Activated CD4-positive, alpha-beta T cell treated with anti-CD3 and anti-CD28 coated beads, Interleukin-2, amount 10 ng/mL, durations not matched to agents 24 days and 14 days (primary cell): ENCODE measurements at places on chromosomes 16 and 17. TPM values are rescaled to one million over a fixed set of nuclear protein-coding genes. Genes with fewer than 3 reads are reported as not detected.
A peak's percentile ranks its signal among the peaks of the same experiment; 100 is the strongest.

DNA sequence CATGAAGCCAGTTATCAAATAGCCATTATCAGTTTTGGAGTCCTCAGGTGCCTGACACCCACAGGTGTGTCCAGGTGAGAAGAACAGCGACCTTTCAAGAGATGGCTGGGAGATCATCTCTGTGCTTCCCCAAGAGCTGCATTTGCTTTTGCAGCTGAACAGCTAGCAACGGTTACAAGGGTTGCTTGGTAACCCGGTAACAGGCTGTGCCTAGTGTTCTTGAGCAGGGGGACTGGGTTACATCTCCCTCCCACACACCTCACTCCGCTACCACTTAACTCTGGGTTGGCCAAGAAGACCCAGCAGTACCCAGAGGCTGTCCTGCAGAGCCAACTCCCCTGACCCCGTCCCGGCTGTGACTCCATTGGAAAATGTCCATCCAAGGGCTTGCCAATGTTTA, 147.0 kb downstream of the SLC39A11 start:
- DNase-seq = no peak
- H3K4me3 ChIP-seq = no peak overlapping the region
- no peaks in the 10 kb centered on the region for H3K27me3 ChIP-seq
- H3K36me3 ChIP-seq = no peaks in the 10 kb centered on the region
- no peaks in the 10 kb centered on the region for H3K4me1 ChIP-seq

DNA sequence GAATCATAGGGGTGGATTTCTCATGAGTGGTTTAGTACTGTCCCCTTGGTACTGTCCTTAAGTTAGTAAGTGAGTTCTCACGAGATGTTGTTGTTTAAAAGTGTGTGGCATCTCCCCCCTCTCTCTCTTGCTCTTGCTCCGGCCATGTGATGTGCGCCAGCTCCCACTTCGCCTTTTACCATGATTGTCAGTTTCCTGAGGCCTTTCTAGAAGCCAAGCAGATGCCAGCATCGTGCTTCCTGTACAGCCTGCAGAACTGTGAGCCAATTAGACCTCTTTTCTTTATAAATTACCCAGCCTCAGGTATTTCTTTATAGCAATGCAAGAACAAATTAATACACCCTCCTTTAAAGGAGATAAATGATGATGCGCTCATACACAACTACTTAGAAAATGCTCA, 50.1 kb upstream of the NACA2 start:
- DNase-seq = no peak
- no peaks in the 10 kb centered on the region for H3K4me1 ChIP-seq
- H3K4me3 ChIP-seq = no peak overlapping the region
- H3K36me3 ChIP-seq = no peaks in the 10 kb centered on the region

DNA sequence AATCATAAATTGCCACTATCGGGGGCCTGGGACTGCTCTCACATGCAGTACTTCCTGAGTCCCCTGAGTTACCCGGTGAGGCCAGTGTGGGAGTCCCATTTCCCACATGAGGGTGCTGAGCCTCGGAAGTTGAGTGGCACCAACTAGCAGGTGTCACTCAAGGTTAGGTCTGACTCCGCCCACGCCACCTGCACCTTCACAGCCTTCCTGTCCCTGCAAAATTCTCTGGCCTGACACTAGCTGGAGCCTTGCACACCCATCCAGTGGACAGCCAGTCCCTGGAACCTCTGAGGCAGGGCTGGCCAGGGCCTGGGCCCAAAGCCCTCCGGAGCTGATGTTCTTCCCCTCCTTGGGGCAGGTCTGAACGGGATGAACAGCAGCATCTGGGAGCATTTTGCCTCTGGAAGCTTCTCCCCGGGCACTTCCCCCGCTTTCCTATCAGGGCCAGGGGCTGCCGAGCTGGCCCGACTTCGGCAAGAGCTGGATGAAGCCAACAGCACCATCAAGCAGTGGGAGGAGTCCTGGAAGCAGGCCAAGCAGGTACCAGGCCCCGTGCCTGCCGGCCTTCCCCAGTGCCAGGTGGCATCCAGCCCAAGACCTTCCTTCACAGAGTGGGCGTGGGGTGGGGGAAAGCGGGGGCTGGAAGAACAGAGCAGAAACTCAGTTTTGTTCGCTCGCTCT, 21.9 kb downstream of the UNC13D start:
- H3K4me1 ChIP-seq = peaks cover 8% of the 10 kb centered on the region
- peak; percentile 65 for DNase-seq
- peak overlapping the region; percentile 76 for H3K27ac ChIP-seq

- peaks cover 8% of the 10 kb centered on the region for H3K4me1 ChIP-seq
- H3K27me3 ChIP-seq = no peaks in the 10 kb centered on the region
- H3K27ac ChIP-seq = no peak overlapping the region
- H3K36me3 ChIP-seq = peaks cover 33% of the 10 kb centered on the region
Measured at GRCh38 chr16:67201411-67202345, 2.7 kb downstream of the ELMO3 start.

GRCh38 chr16:56145369-56145768, 45.9 kb upstream of the GNAO1 start:
- H3K4me3 ChIP-seq = no peak overlapping the region
- no peak overlapping the region for H3K27ac ChIP-seq
- H3K36me3 ChIP-seq = no peaks in the 10 kb centered on the region

DNA sequence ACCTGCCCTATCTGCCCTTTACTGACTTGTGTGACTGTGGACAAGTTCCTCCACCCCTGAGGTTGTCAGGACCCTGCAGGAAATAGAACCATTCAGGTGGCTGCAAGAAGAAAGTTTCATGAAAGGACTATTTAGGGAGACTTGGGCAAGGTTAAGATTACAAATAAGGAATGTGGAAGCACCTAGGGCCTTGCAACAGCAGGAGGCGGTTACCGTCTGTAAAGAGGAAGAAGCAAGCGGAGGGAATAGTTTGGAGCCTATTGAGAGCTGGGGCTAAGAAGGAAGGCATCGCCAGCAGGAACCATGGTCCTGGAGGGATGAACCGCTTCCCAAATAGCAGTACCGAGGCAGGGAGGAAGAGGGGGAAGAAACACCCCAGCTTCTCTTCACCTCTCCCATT, 132.4 kb downstream of the PRKCB start:
- no peak overlapping the region for H3K4me3 ChIP-seq
- H3K27me3 ChIP-seq = no peaks in the 10 kb centered on the region
- peaks cover 26% of the 10 kb centered on the region for H3K4me1 ChIP-seq
- DNase-seq = no peak

GRCh38 chr17:4881761-4882555, 17.4 kb upstream of the C17orf107 start:
- DNase-seq = peak; percentile 90
- peaks cover 3% of the 10 kb centered on the region for H3K4me1 ChIP-seq
- H3K4me3 ChIP-seq = no peak overlapping the region
- H3K27ac ChIP-seq = no peak overlapping the region

GRCh38 chr16:81241706-81242105, 3.2 kb downstream of the BCO1 start:
- H3K36me3 ChIP-seq = no peaks in the 10 kb centered on the region
- no peak overlapping the region for H3K27ac ChIP-seq
- DNase-seq = no peak
- H3K4me3 ChIP-seq = no peak overlapping the region
- peaks cover 4% of the 10 kb centered on the region for H3K27me3 ChIP-seq

DNA sequence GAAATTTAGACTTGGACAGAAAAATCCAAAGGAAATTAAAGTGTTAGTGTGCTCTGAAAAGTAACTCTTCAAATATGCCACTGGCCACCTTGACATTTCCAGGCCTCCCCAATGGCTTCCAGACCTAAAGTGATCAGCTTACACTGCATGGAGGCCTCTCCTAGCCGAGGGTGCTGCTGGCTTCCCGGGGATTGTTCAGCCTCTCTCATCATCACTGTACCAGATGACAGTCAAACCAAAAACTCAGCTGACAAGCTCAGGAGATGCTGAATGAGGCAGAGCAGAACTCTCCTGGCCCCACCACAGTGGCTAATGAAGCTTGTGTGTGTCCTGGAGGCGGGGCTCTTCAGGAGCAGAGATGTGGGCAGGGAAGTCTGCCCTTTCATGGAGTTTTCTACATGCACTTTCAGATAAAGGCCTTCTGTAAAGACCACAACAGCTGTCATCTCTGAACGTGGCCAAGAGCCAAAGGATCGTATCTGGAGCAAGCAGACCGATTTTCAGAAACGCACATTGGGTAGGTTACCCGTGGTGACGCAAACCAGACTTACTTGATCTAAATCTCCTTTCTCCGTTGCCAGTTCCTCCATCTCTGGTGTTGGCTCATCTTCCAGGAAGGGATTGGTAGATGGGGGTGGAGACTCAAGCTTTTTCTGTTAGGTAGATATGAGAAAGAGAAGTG, 113.3 kb downstream of the VPS53 start:
- peaks cover 3% of the 10 kb centered on the region for H3K4me1 ChIP-seq
- H3K36me3 ChIP-seq = peaks cover 26% of the 10 kb centered on the region
- no peak overlapping the region for H3K4me3 ChIP-seq
- H3K27ac ChIP-seq = no peak overlapping the region
- no peak for DNase-seq

- H3K27me3 ChIP-seq = no peaks in the 10 kb centered on the region
- peaks cover 44% of the 10 kb centered on the region for H3K36me3 ChIP-seq
- peak overlapping the region; percentile 69 for H3K27ac ChIP-seq
Measured at GRCh38 chr17:21029036-21029435, 13.8 kb downstream of the USP22 start.

DNA sequence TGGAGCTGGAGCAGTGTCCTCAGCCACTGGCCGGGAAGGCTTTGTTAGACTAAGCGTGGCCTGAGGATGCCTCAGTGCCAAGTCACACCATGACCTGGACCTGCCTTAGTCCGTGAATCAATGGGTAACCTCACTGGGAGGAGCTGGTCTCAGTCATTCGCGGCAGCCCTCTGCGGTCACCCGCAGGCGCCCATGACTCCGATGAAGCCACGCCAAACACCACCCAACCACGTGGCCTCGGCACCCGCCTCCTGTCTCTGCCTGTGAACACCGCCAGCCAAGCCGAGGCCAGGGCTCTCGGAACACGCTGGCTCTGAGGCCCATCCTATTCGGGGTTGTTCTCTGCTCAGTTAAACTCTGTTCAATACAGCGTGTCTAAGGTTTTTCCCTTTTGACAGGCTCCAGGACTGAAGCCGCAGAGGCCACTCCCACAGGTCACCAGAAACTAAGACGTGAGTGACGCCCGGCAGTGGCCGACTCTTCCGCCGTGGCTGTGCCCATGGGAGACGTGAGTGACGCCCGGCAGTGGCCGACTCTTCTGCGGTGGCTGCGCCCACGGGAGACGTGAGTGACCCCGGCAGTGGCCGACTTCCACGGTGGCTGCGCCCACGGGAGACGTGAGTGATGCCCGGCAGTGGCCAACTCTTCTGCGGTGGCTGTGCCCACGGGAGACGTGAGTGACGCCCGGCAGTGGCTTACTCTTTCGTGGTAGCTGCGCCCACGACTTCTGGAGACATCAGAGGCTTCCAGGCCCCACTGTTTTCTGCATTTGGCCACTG, 16.8 kb upstream of the PABPN1L start:
- no peaks in the 10 kb centered on the region for H3K27me3 ChIP-seq
- H3K27ac ChIP-seq = no peak overlapping the region
- H3K36me3 ChIP-seq = no peaks in the 10 kb centered on the region
- peaks cover 5% of the 10 kb centered on the region for H3K4me1 ChIP-seq
- DNase-seq = no peak

GRCh38 chr17:70881093-70881492, 711.8 kb downstream of the KCNJ2 start:
- H3K4me1 ChIP-seq = no peaks in the 10 kb centered on the region
- H3K36me3 ChIP-seq = no peaks in the 10 kb centered on the region
- DNase-seq = no peak
- H3K4me3 ChIP-seq = no peak overlapping the region
- no peaks in the 10 kb centered on the region for H3K27me3 ChIP-seq

GRCh38 chr17:71710816-71711215, 410.0 kb upstream of the SOX9 start:
- no peak overlapping the region for H3K27ac ChIP-seq
- H3K27me3 ChIP-seq = no peaks in the 10 kb centered on the region
- DNase-seq = no peak

DNA sequence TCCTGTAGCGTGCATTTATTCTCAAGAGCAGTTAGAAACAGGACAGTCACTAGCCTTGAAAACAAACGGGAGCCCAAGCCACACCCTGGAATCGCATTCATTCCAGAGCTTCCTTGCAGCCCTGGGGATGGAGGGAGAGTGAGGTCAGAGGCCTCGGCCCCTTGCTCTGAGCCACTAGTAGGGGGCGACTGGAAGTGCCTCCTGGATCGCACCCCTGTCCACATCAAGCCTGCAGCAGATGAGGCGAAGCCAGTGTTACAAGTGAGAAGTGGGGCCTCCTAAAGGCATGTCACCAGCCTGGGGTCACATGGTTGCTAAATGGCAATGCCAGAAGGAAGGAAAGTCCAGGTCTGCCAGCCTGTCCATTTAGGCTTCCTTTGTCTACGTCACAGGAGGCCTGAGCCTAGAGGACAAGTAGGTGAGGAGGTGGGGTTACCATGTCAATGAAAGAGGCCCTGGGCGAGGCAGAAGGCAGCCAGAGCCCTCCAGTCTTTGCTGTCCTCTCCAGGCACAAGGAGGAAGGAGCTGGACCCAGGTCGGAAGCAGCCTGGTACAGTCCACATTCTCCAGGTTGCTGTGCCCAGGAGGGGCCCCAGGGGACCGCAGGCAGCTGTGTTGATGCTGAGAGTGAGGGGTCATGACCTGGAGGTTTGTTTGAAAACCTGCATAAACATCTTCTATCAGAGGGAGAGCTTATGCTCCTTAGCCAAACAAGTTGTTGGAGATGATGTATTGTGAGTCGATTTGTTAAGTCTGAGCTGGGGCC, 3.0 kb upstream of the RCVRN start:
- no peaks in the 10 kb centered on the region for H3K36me3 ChIP-seq
- DNase-seq = no peak
- H3K27ac ChIP-seq = no peak overlapping the region
- no peaks in the 10 kb centered on the region for H3K27me3 ChIP-seq
- no peak overlapping the region for H3K4me3 ChIP-seq
- H3K4me1 ChIP-seq = no peaks in the 10 kb centered on the region

- peaks cover 76% of the 10 kb centered on the region for H3K27me3 ChIP-seq
- H3K4me3 ChIP-seq = peak overlapping the region; percentile 73
Measured at GRCh38 chr17:32266389-32267301, 1.0 kb downstream of the RHBDL3 start.

- H3K4me1 ChIP-seq = peaks cover 15% of the 10 kb centered on the region
- H3K36me3 ChIP-seq = peaks cover 3% of the 10 kb centered on the region
- no peak overlapping the region for H3K27ac ChIP-seq
- no peak for DNase-seq
Measured at GRCh38 chr17:77631307-77631706, 327.2 kb upstream of the TNRC6C start.

- H3K27ac ChIP-seq = no peak overlapping the region
- no peaks in the 10 kb centered on the region for H3K36me3 ChIP-seq
- DNase-seq = peak; percentile 74
- peaks cover 10% of the 10 kb centered on the region for H3K27me3 ChIP-seq
- no peak overlapping the region for H3K4me3 ChIP-seq
Measured at GRCh38 chr16:71311553-71312158, 22.5 kb upstream of the CMTR2 start.

- no peaks in the 10 kb centered on the region for H3K27me3 ChIP-seq
- H3K36me3 ChIP-seq = peaks cover 2% of the 10 kb centered on the region
- DNase-seq = no peak
- H3K4me3 ChIP-seq = no peak overlapping the region
Measured at GRCh38 chr17:68326681-68327080, 35.4 kb downstream of the ARSG start.

GRCh38 chr17:57945996-57946797, 9.0 kb downstream of the CUEDC1 start:
- no peaks in the 10 kb centered on the region for H3K36me3 ChIP-seq
- peaks cover 40% of the 10 kb centered on the region for H3K27me3 ChIP-seq
- peak overlapping the region; percentile 6 for H3K27ac ChIP-seq
- peak overlapping the region; percentile 52 for H3K4me3 ChIP-seq
- DNase-seq = no peak

Gene G6PC1
- not detected in 2 replicates for total RNA-seq

Gene RABEP1
- total RNA-seq = 57.3 and 58.2 TPM in 2 replicates

Gene ZPBP2
- not detected in 2 replicates for total RNA-seq

Gene ZFP3
- total RNA-seq = 1.9 and 2.6 TPM in 2 replicates

Gene PHOSPHO1
- total RNA-seq = 0.09 TPM in 1 of 2 replicates, not detected in the other

Gene CBX2
- 7.5 and 8.2 TPM in 2 replicates for total RNA-seq

Gene ACLY
- total RNA-seq = 225 and 229 TPM in 2 replicates

Gene PTX4
- not detected in 2 replicates for total RNA-seq

Gene KRT33B
- not detected in 2 replicates for total RNA-seq
